Karpas-422 (cell line): ENCODE measurements at places on chromosomes 5 and 9.

GRCh38 chr5:54279960-54280359 is 30.4 kb downstream of the ARL15 start:
- DNase-seq = no peak

DNA sequence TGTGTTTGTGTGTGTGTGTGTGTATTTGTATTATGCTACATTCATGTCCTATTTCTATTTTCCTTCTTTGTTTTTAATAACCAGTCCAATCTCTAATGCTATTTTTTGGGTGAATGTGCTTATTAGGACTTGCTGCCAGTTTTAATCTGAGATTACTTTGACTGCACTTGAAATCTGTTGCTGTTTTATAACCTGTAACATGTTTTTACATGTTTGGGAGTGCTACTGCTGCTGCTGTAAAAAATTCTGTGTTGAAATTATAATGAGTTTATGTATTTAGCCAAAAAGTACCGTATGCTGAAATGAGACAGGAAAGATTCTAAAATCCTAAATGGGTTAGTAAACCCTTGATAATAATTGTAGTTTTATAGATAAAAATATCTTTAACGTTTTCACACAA is 104.7 kb upstream of the SSBP2 start:
- no peak for DNase-seq

GRCh38 chr9:92634712-92635605 is 35.0 kb downstream of the IPPK start:
- peak; percentile 90 for DNase-seq

- DNase-seq = no peak
These were observed 259.2 kb upstream of the RGMB start for GRCh38 chr5:98514215-98514614.

DNA sequence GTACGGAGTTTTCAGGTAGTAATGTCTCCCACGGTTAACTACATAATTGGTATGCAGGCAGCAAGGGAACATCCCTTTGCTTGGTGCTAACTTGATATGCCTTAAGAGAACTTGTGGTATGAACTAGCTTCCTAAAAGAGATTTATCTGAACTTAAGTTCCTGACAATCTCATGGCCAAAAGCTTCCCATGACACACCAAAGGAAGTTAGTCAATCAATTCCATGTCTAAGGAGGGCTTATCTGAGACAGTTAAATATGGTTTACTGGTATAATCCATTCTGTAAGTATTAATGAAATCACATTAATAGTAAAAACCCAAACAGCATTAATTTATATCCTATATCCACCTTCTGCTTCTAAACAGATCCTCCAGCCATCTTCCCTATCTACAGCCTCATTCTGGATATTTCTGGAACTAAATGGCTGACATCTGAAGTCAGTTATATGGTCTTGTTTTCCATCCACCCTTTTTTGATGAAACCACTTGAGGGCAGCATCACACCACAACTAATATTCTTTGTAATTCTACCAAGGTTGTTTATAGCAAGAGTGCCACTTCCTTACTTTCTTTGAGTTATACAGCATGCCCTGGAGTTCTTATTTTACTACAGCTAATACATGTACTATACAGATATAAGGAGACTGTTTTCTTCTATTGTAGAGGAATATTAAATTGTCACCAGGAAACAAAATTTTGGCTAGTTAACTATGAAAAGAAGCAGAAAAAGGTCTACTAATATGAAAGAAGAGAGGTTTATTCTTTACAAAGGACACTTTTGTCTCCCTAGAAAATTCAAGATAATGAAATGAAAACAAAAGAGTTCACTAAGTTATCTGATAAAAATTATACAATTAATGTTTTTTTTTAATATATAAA is 34.7 kb downstream of the SHOC1 start:
- DNase-seq = peak; percentile 84

GRCh38 chr9:135772056-135772646 is 70.2 kb downstream of the KCNT1 start:
- DNase-seq = peak; percentile 64

DNA sequence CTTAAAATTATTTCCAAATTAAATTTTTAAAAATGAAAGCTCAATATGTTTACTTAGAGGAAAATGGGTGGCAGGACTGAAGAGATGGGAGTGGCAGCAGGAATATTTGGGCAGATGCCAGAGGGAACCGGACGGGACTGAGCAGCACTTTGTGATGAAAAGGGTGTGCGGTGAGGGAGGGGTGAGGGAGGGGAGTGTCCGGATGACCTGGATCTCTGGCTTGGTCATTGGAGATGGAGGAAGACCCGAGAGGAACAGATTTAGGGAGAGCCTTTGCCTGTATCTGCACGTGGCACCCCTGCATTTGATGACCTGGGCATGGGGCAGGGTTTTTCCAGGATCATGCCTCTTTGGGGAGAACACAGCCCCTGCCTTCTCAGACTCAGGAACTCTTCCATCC is 201.1 kb upstream of the MVB12B start:
- no peak for DNase-seq

GRCh38 chr5:34509392-34509791 is 146.7 kb upstream of the RAI14 start:
- no peak for DNase-seq

DNA sequence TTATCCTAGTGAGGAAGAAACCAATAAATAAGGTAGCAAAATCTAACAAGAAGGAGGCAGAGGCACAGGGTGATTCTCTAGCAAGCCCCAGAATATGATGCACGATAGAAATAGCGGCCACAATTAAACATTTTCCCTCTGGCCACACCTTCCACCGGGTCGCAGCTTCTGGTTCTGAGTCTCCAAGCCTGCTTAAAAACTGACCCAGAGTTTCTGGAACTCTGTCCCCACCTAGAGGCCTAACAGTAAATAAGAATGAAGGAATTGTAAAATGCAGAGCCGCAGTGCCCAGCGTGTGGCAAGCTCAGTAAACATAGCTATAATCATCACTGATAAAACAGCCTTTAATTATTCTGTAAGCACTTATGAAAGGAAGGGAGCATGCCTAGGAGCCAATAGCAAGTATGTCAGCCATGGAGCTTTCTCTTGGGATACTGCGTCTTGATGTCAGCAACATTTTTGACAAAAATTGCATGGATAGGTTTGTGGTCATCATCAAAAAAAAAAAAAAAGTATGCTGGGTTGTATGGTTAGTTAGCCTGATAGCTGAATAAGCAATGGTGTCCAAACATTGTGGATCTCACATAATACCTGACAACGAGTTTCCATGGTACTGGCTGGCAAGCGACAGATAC is 465.5 kb downstream of the DNAH5 start:
- peak; percentile 55 for DNase-seq

DNA sequence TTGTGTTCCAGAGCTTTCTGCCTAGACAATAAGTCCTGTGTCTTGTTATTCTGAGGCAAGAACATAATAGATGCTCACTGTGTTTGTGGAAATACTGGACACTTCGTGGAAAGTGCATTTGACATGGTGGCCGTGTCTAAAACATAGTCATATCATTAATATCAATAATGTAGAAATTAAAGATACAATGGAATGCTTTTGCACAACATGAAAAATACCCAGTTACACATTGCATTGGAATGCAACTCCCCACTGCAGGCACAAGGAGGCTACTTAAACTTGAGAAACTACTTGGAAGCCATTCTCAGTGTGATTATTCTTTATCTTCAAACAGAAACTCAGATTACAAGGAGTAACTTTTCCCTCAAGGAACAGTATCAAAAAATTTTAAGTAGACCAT is 145.3 kb upstream of the ZNF462 start:
- no peak for DNase-seq

DNA sequence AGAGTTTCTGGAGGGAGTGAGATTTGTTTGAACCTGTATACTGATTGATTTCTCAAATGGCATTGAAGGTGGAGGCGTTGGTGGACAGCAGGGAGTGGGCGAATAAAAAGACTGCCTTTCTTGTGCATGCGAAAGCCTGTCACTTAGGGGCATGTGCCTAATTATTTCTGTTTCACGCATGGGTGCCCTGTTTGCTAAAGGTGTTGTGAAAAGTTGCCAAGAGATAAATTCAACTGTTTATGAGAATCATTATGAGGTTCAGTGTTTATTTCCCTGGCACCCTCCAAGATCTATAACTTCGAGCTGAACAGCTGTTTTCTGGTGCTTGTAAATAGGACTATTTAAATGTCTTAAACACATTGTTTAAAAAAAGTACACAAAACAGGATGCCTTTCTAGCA is 67.4 kb upstream of the DMRTA1 start:
- no peak for DNase-seq

DNA sequence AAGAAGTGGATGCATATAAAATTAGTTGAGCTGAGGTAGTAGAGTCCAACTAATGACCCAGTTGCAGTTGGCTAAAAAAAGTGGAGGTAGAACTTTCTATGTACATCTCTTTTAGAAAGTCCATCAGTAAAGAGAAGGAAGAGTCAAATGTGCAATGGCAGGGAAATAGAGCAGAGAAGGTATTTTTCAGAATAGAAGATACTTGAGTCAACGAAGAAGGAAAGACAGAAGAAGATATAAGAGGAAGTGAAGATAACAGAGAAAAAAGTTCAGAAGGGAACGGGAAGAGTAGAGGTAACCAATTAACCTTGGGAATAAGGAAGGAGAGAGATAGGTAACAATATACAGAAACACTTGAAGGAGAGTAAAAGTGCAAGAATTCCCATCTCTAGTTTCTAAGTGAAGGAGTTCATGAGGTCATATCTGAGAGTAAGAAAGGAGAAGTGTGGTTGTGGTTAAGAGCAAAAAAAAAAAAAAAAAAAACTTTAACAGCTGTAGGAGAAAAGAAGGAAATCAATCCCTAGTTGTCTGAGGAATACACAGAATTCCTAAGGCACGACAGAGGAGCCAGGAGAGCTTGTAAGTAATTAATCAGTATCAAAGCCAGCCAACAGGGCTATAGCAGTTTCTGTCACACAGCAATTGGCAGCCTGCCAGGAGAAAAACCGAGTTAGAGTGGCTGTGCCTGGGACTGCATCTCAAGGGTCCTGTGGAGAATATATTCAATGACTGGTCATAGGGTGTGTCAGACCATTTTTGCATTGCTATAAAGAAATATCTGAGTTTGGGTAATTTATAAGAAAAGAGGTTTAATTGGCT is 61.0 kb downstream of the ARL15 start:
- peak; percentile 62 for DNase-seq

DNA sequence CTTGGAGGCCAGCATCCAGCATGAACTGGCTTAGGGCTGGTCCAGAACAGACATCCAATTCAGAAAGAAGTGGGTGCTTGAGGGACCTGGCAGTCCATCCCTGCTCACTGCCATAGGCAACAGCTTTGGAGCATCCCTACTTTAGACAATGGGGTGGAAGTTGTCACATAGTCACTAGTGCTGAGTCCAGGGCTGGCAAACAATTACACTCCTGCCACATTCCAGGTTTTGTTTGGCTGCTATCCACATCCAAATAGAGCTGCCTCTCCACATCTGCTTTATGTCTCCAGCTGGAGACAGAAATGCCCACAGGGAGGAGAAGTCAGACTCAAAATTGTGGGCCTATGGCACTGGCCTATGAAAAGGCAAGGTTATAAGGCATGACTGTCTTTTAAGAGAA is 7.0 kb downstream of the FSTL4 start:
- no peak for DNase-seq

DNA sequence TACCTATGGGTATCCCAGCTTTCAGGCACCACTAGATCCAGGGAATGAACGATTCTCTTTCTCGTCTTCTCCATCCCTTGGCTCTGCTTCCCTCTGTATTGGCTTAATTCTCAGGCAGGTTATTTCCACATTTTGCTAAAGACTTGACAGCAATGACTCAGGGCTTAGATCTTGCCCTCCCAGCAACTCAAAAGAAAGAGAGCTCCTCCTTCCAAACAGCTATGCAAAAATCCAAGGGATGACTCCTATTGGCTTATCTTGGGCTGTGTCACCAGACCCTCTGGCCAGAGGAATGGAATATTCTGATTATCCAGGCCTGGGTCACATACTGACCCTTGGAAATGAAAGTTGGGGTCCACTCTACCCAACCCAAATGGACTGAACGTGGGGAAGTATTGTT is 270.2 kb downstream of the NTRK2 start:
- DNase-seq = no peak

DNA sequence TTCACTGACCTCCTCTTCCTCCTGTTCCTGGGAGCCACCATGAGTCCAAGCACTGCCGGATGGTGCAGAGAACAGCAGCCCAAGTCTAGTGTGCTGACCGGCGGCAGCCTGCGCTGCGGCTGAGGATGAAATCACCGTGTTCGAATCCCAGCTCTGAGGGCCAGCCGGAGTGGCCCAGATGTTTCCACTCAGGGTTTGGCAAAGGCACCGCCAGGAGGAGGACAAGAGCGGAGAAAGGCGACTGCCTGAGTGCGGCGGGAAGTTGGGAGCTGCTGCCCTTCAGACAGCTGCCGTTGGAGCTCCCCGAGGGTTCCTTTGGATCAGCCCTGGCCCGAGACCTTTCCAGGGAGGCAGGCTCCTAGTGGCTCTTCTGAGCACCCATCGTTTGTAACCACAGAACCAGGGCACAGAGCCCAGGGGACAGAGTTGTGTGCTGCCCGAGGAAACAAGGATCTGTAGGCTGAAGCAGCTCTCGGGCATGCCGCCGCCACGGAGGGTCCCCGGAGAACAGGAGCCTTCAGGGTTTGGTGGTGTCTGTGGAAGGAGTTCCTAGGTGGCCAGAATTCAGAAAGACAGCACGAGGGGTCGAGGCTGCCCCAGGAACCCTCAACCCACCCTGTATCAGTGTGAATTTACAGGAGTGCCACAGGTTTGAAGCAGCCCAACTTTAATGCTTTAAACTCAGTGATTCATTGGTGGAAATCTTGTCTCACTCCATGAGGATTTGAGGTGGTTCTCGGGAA is 115.6 kb upstream of the COL5A1 start:
- DNase-seq = no peak

- no peak for DNase-seq
These were observed 644.4 kb downstream of the PDE4D start for GRCh38 chr5:59249160-59249559.

GRCh38 chr9:121836366-121836885 is 185.0 kb downstream of the DAB2IP start:
- no peak for DNase-seq

- peak; percentile 88 for DNase-seq
These were observed 206.6 kb upstream of the RFX3 start for GRCh38 chr9:3732077-3733038.

- peak; percentile 63 for DNase-seq
These were observed 6.1 kb upstream of the MOB3B start for GRCh38 chr9:27535701-27536118.

GRCh38 chr9:2478421-2478820 is 143.2 kb upstream of the VLDLR start:
- no peak for DNase-seq

- DNase-seq = no peak
These were observed 50.8 kb downstream of the FXN start for GRCh38 chr9:69086312-69086711.

- DNase-seq = no peak
These were observed 57.7 kb upstream of the SHB start for GRCh38 chr9:38126730-38127129.

- DNase-seq = no peak
These were observed 10.1 kb downstream of the NPR2 start for GRCh38 chr9:35801328-35802128.

DNA sequence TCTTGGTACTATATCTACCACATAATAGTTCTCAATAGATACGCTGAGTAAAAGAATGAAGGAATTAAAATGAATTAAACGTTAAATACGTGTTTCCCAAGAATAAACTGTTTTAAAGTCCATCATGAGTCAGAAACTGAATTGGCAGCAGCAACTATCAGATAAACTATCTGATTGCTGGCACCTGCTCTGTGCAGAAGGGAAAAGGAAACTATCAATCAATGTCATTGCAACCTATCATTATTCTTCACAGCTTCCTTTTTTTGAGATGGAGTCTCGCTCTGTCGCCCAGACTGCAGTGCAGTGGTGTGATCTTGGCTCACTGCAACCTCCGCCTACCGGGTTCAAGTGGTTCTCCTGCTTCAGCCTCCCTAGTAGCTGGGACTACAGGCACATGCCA is 8.8 kb upstream of the WDR36 start:
- DNase-seq = peak; percentile 89

- no peak for DNase-seq
These were observed 17.9 kb downstream of the HSD17B4 start for GRCh38 chr5:119470105-119470763.
